ENCODE measurements at places on chromosomes 2 and 18. TPM values are rescaled to one million over a fixed set of nuclear protein-coding genes. Genes with fewer than 3 reads are reported as not detected.

Gene GKN1
- not detected for total RNA-seq

Gene ASPRV1
- total RNA-seq = 0.53 TPM

- no peak for DNase-seq
- H3K27me3 ChIP-seq = peaks cover 2% of the 10 kb centered on the region
- no peaks in the 10 kb centered on the region for H3K4me1 ChIP-seq
- no peaks in the 10 kb centered on the region for H3K36me3 ChIP-seq
- H3K27ac ChIP-seq = no peak overlapping the region
- H3K4me3 ChIP-seq = no peak overlapping the region
These were observed 61.6 kb downstream of the EDAR start for GRCh38 chr2:108927405-108927804.

- no peak for DNase-seq
- H3K4me3 ChIP-seq = no peak overlapping the region
- no peaks in the 10 kb centered on the region for H3K4me1 ChIP-seq
- no peaks in the 10 kb centered on the region for H3K36me3 ChIP-seq
- no peak overlapping the region for H3K27ac ChIP-seq
These were observed 145.6 kb downstream of the PDE1A start for GRCh38 chr2:182281276-182281675.

- no peak for DNase-seq
- H3K4me1 ChIP-seq = no peaks in the 10 kb centered on the region
- H3K36me3 ChIP-seq = no peaks in the 10 kb centered on the region
- H3K27me3 ChIP-seq = no peaks in the 10 kb centered on the region
- no peak overlapping the region for H3K27ac ChIP-seq
These were observed 156.1 kb upstream of the RBMS1 start for GRCh38 chr2:160649698-160650097.

DNA sequence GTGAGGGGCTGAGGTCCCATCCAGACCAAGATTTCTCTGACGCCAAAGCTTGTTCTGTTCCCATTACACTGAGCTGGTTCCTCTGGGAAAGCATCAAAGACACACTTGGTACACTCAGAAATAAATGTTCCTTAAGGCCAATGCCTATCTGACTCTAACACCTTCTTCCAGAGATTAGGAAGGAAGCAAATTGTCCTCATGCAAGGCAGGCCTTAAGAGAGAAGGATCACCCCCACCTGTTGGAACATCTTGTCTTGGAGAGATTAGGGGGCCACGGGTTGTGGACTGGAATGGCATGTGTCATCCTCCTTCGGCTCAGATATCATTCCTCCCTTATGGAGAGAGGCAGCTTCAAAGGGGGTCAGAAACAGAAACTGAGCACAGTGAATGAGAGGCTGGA lies 100.2 kb downstream of the ANKRD44 start:
- peaks cover 94% of the 10 kb centered on the region for H3K4me1 ChIP-seq
- no peaks in the 10 kb centered on the region for H3K36me3 ChIP-seq
- H3K4me3 ChIP-seq = peak overlapping the region; percentile 28
- peak overlapping the region; percentile 97 for H3K27ac ChIP-seq

- peaks cover 27% of the 10 kb centered on the region for H3K4me1 ChIP-seq
- no peaks in the 10 kb centered on the region for H3K36me3 ChIP-seq
- H3K27ac ChIP-seq = no peak overlapping the region
- no peak overlapping the region for H3K4me3 ChIP-seq
These were observed 48.2 kb upstream of the EML6 start for GRCh38 chr2:54675281-54675680.

GRCh38 chr2:135528006-135528405 lies 3.0 kb downstream of the ZRANB3 start:
- H3K4me1 ChIP-seq = peaks cover 3% of the 10 kb centered on the region
- no peaks in the 10 kb centered on the region for H3K36me3 ChIP-seq
- no peaks in the 10 kb centered on the region for H3K27me3 ChIP-seq
- no peak overlapping the region for H3K4me3 ChIP-seq

- H3K27ac ChIP-seq = no peak overlapping the region
- no peak overlapping the region for H3K4me3 ChIP-seq
- peaks cover 4% of the 10 kb centered on the region for H3K27me3 ChIP-seq
- no peak for DNase-seq
- no peaks in the 10 kb centered on the region for H3K36me3 ChIP-seq
- no peaks in the 10 kb centered on the region for H3K4me1 ChIP-seq
These were observed 152.8 kb upstream of the ACAA2 start for GRCh38 chr18:49966090-49966489.

DNA sequence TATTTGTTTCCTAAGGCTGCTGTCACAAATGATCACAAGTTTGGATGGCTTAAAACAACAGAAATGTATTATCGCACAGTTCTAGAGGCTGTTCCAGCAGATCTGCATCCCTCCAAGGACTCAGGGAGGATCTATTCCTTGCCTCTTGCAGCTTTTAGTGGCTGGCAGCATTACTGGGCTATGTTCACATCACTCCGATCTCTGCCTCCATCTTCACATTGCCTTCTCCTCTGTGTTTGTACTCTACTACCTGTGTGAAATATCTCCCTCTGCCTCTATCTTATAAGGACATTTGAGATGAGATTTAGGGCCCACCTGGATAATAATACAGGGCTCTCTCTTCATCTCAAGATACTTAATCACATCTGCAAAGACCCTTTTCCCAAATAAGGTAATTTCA lies 18.9 kb downstream of the NDC80 start:
- no peaks in the 10 kb centered on the region for H3K27me3 ChIP-seq
- H3K4me1 ChIP-seq = no peaks in the 10 kb centered on the region
- H3K27ac ChIP-seq = peak overlapping the region; percentile 54
- H3K36me3 ChIP-seq = peaks cover 36% of the 10 kb centered on the region
- no peak for DNase-seq

DNA sequence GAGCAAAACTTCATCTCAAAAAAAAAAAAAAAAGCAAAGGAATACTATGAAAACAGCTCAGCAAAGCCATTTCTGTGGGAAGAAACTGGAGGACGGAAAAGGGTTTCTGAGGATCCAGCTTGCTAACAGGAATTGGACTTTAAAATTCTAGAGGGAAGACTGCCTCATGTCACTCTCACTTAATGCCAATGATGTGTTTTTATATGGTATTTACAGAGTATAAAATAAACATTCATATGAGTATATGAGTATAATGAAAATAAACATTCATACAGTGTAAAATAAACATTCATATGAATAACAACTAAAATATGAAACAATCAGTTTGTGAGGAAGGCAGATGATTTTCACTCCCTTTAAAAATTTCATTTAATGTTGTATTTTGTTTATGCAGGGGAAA lies 43.9 kb downstream of the CHMP3 start:
- no peak for DNase-seq
- no peak overlapping the region for H3K4me3 ChIP-seq
- H3K27ac ChIP-seq = no peak overlapping the region
- no peaks in the 10 kb centered on the region for H3K36me3 ChIP-seq
